ENCODE measurements at places on chromosomes 6 and 20.

- DNase-seq: no peak
Observed at GRCh38 chr6:3808199-3808598, 41.0 kb upstream of the FAM50B start.

DNA sequence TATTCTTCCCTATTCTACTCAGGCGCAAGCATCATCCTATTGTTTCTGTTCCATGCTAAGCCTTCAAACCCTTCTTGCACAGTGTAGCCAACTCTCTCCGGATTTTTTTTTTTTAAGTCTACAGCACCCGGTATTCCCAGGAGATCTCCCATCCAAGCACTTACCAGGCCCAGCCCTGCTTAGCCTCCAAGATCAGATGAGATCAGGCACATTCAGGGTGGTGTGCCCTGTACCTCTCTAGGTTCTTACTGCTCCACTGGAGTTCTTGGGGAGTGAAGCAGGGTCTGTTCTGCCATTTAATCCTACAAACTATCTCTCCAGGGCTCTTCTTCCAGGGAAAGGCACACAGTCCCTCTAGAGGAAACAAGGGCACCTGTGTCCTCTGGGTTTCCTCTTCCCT, 14.9 kb upstream of the NUP153 start:
- no peak for DNase-seq

DNA sequence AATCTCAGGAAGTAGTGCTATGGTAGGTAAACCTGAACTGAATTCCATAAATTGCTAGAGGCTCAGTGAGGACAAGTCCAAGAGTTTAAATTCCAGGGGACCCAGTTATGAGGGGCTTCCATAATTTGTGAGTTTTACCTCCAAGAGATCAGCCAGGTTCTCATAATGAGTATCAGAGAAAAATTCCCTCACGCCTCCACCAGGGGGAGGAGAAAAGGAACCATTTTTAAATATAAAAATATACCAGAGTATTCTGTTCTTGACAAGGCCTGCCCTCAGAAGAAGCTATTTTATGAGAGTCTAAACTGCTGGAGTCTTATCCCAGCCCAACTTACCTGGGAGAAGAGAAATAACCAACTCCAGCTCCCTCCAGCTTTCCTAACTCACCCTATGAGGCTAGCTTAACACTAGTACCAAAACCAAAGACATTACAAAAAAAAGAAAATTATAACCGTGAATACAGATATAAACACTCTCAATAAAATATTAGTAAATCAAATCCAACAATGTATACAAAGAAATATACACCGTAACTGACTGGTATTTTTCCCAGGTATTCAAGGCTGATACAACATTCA, 158.7 kb downstream of the TFAP2A start:
- DNase-seq: no peak

GRCh38 chr20:945841-946240, 29.7 kb upstream of the ANGPT4 start:
- DNase-seq: no peak
